ENCODE measurements at places on chromosomes 5 and 9.
A peak's percentile ranks its signal among the peaks of the same experiment; 100 is the strongest.

- no peak for DNase-seq
Observed at GRCh38 chr5:147512659-147513379, 3.0 kb upstream of the DPYSL3 start.

DNA sequence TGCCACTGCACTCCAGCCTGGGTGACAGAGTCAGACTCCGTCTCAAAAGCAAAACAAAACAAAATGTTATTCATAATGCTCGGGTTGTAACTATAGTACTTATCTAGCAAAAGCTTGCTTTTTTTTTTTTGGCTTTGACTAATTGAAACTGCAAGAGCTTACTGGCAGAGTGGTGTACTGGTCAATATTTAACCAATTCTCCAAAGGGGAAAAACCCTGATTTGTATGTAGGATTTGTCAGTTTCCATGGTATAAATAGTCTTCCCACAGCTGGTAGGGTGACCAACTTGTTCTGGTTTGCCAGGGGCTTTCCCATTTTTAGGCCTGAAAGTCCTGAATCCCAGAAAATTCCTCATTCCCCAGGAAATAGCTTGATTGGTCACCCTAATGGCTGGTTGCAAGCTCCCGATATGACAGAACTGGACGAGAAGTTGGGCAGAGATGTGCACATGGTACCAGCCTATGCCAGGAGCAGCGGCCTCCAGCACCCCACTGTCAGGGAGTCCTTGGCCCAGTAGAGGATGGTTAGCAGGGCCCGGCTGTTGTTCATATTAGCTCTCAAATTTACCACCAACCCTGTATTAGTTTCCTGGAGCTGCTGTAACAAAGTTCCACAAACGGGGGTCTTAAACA, 58.0 kb downstream of the FXN start:
- no peak for DNase-seq

DNA sequence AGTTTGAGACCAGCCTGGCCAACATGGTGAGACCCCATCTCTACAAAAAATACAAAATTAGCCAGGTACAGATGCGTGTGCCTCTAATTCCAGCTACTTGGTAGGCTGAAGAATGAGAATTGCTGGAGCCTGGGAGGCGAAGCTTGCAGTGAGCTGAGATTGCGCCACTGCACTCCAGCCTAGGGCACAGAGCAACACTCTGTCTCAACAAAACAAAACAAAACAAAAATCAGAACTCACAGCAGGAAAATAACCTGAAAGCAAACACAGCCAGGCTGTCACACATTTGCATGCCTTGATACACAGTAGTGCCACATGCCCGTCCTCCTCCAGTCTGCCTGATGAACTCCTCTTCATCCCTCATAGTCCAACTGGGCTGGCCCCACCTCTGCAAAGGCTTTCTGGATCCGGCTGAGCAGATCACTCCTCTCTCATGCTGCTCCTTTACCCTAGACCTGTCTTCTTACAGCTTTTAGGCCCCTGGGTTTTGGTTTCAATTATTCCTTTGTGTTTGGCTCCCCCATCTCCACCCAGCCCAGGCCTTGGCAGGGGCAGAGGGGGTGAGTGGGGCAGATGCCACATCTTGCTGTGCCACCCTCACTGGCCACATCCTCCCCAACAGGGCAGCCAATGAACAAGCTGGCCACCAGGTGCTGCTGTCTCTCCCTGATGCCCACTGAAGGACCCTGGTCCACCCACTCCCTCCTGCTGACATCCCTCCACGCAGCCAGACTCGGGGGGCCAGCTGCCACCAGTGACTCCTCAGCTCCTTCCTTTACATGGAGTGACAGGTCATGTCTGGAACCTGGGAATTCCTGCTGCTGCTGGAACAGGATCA, 62.0 kb upstream of the GGTA1 start:
- DNase-seq: no peak

DNA sequence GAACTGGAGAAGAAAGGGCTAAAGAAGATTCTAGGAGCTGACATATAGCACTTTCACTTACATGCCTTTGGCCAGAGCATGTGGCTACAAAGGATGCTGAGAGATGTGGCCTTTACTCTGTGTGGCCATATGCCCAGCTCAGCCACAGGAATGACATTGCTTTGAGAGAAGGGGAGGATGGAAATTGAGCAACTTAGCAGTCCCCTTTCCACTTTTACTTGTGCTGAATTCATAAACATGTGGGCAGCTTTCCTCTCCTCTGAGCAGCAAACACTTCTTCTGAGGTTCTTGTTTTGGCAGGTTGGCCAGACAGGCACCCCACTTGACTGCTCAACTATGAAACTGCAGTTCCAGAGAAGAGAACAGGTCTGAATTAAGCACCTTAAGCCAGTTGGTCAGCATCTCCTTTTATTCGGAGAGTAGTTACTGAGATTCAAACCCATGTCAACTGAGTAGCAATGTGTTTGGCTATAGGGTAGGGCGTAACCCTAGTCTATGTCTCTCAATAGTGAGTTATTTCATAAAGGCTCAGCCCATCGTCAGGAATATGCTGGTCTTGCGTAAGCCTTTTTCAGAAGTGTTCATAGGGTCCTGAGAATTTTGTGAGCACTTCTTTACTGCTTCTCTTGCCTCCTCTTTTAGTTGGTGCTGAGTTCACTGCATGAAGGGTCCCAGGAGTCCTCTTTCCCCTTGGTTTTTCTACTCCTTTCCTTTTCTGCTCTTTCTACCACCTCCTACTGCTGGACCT, 134.5 kb downstream of the PALM2AKAP2 start:
- no peak for DNase-seq

DNA sequence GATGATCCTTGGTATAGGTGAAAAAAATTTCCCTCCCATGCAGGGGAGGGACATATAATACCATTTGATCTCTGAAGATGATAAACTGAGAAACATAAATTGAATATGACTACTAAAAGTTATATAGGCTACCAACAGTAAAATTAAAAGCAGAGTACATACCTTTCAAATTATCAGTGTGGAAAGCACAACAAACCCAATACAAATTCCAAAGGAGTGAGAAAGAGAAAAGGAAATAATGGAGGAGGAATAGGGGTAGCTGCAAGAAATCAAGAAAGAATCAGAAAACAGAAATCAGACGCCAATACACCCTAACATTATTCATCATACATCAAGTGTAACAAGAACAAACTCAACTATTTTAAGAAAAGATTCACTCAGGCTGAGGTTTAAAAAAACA, 17.7 kb downstream of the GNAQ start:
- DNase-seq: no peak

GRCh38 chr9:113817171-113817570, 58.9 kb upstream of the ZNF618 start:
- DNase-seq: no peak

- DNase-seq: no peak
Observed at GRCh38 chr9:134171316-134172197, 7.2 kb upstream of the RNU6ATAC start.

DNA sequence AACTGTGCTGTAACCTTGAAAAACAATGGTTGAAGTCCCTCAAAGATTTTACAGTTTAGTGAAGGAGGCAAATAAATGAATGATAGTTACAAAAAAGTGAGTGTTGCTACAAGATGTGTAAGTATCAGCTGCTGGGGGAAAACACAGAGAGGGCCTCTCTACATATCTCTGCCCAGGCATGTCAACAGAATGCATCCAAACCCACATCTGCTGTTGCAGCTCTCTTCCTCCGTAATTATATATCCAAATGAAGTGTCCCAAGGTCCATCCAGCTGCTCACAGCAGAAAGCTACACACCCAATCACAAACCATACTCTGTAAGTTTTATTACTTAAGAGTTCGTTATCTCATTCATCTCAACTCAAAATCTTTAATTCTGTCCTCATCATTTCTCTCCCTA, 584.6 kb downstream of the ANXA1 start:
- no peak for DNase-seq

- peak; percentile 79 for DNase-seq
Observed at GRCh38 chr5:13987843-13988464, 43.5 kb upstream of the DNAH5 start.

- DNase-seq: no peak
Observed at GRCh38 chr5:4018007-4018406, 422.4 kb downstream of the IRX1 start.

- no peak for DNase-seq
Observed at GRCh38 chr5:128216285-128216684, 132.7 kb downstream of the SLC12A2 start.

DNA sequence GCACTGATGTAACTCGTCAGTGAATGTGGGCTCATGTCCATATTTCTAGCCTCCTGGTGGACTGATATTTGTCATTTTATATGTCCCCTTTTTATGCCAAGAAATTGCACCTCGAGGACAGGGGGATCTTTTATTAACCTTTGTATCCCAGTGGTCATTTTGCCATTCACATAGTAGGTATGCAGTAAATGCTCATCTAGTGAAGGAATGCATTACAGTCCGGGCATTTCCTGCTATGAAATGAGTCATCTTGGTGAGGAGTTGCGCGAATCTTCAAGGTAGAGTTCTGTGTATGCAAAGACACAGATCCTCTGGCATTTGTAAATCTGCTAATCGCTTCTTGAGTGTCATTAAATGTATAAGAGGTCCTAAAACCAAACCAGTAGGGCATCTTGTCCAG, 755.5 kb upstream of the ADAMTS16 start:
- DNase-seq: no peak

GRCh38 chr5:174229514-174230370, 184.2 kb downstream of the NSG2 start:
- DNase-seq: peak; percentile 28

GRCh38 chr9:17422994-17423680, 155.7 kb upstream of the SH3GL2 start:
- no peak for DNase-seq

GRCh38 chr9:126692041-126692758, 78.5 kb downstream of the LMX1B start:
- no peak for DNase-seq

- peak; percentile 79 for DNase-seq
Observed at GRCh38 chr9:20041697-20042081, 252.9 kb upstream of the SLC24A2 start.

DNA sequence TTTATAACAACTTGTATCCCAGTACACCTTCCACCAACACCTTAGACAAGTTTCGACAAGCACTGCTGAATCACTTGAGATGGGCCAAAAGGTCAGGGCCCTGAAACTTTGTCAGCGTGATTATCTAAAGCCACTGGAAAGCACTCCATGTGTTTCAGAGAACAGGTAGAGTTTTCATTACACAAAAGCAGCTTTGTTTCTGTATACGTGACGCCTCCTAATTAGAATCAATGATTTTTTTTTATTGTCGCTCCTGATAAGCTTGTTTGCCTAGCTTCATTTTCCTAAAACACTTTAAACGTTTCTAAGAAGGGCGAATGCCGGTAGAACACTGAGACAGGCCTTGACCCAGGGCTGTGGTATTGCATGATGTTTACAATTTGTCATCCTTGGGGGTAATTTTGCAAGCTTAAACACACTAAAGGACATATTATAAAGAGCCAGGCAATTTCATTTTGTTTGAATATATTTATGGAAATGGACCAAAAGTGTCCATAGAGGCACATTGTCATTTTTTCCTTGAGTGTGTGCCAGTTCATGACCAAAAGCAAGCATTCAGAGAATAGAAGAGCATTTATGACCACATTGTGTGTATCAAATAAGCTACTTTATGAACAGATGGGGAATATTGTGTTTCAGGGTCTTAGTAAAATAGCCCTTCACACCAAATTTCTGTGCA, 193.6 kb downstream of the GLIS3 start:
- peak; percentile 49 for DNase-seq

DNA sequence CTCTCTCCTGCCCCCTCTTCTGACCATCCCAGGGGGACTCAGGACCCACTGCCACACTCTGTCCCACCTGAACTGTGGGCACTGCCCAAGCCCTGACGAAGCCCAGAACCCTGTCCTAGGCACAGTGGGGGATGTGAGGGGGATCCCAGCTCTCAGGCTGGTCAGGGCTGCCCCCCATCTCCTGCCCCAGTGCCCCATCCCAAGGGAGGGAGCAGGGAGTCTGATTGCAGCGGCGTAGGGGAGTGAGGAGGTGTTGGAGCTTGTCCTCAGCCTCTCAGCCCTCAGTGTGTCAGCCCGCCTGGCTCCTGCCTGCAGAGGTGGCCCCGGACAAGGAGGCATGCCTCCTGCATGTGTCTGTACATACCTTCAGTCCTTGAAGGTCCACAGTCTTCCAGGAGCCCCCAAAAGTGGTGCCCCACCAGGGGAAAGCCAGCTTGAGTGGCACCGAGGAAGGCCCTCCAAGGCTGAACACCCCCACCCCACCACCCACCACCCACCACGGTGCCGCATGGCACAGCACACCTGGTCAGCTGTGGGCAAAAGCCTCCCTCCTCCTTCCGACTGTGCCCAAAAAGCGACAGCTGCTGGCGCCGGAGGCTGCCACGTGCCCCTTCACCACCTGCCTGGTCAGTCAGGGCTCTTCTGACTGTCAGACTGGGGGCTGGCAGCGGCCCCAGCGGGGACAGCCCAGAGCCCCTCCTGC, 930 bp downstream of the SARDH start:
- DNase-seq: peak; percentile 92

DNA sequence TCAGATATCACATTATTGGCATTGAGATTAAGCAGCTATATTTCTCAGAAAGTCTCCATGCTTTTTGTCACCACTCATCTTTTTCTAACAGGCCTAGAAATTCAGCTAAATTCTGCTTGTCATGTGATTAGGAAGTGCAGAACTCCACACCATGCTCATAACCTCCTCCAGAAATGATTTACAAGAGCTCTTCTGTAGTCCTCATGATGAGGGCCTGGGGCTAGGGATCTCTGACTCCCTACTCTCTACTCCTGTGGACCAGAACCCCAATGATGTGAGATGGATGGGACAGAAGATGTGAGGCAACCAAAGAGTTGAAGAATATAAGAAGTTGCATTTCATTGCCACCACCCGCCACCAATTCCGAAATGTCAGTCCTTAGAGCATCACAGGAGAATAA, 16.5 kb upstream of the SIL1 start:
- DNase-seq: no peak

GRCh38 chr9:91522481-91522880, 98.8 kb upstream of the NFIL3 start:
- DNase-seq: no peak

DNA sequence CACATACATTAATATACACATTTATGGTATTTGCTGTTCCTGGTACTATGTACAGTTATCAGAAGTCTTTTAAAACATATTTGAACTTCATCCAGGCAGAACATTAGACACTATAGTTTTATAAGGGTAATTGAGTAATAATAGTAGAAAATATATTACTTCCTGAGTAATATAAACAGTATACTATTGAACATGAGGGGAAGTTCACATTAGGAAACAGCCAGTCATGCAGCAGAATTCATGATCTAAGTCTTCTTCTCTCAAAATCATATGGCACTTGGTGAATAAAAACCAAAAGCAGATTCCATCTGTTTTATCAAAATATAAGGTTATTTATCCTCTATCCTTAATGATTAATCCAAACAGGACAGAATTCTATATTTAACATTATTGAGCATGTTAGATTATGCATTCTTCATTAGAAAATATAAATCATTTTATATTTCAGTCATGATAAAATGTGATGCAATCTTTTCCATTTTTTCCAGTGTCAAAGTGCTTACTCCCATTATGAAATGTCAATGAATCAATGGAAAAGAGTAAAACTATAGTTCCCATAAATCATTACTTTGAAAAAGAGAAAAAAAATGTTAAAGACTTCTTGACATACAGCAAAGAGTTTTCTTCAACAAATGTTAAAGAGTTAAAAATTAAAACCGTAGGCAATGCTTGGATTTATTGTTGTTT, 584.3 kb upstream of the TUSC1 start:
- DNase-seq: no peak

GRCh38 chr5:102924963-102925362, 169.9 kb downstream of the PAM start:
- DNase-seq: no peak

GRCh38 chr9:76298521-76299144, 95.6 kb downstream of the RFK start:
- DNase-seq: peak; percentile 70

- DNase-seq: no peak
Observed at GRCh38 chr5:1073239-1074102, 38.4 kb downstream of the SLC12A7 start.
